ENCODE measurements at places on chromosomes 11 and 22. TPM values are rescaled to one million over a fixed set of nuclear protein-coding genes. Genes with fewer than 3 reads are reported as not detected.

DNA sequence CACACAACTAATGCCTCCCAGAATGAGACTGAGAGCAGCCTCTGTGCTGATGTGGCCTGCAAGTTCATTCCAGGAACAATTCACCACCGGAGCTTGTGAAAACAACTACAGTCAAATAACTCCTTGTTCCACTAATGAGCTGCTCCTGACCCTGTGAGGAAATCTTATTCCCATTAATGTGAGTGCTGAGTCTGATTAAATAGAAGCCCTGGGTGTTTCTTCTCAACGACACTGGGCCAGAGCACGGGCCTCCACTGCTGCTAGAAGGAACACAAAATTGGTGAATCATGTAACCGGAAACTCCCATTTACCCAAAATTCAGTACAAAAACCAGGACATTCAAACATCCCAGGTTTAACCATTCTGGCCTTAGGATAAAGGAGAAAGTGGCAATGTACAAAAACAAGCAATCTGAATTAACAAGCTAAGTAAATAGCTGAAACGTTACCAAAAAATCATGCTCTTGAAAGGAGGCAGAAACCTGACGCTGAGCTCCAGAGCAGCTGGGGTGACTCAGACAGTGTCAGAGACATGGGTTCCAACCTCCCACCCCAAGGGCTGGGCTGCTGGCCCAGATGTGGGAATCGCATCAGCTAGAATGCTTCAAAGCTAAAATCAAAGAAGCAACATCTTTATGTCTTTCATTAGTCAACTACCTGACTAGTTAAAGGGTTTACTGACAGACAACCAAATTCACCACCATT is 26.7 kb downstream of the SERGEF start:
- no peak for DNase-seq

RAB6A gene
- 77.2 TPM for total RNA-seq

DNA sequence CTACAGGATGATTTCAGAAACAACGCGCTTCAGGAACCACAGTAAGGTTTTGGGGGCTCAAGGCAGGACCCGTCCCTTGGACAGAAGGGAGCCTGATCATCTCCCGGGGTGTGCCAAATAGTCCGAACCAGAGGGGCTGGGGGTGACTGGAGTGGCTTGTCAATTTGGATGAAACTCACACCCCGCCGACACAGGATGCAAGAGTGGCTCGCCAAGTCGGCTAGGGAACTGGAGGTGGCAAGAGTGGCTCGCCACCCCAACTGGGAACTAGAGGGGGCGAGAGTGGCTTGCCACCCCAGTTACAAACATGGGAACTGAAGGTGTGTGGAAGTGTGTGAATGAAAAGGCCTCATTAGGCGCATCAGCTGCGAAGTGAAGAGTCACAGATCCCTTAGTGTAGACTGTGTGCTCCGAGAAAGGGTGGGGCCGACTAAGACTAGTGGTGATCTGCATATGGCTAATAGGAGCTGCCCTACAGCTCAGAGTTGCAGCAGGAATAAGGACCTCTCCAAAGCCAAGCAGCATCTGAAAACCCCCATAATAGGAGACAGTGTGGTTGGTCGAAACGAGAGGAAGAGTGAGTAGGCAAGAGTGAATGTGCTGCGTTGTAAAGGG is 26.6 kb upstream of the CPT1A start:
- no peak for DNase-seq

DNA sequence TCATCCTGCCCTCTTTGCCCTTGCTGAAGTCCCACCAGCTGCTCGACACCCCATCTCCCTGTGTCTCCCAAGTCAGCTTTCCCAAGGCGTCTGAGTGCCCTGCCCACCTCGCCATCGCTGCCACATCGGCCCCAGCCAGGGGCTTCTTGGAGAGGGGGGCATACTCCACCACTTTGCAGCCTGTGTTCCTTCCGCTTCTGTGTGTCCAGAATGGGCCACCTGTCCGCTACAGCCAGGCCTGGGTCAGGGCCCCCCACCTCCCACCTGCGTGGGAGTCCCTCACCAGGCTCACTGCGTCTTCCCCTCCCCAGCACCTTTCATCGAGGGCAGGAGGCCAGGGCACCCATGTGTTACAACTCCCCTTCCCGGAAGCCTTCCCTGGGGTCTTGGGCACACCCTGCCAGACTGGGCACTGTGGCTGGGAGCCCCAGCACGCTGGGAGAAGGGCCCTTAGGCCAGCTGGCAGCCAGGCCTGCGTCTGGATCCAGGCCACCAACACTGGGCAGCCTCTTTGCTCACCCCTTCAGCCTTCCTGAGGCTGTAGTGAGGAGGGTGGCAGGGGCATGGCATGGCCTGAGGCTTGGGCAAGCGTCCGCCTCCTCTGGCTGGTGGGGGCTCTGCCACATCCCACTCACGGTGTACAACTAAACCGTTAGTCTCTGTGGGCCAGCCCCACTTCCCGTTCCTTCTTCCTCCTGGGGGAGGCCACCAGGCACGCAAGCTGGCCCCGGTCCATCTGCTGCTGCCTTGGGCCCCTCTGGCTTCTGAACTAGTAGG is 13.4 kb downstream of the CPT1A start:
- no peak for DNase-seq

DNA sequence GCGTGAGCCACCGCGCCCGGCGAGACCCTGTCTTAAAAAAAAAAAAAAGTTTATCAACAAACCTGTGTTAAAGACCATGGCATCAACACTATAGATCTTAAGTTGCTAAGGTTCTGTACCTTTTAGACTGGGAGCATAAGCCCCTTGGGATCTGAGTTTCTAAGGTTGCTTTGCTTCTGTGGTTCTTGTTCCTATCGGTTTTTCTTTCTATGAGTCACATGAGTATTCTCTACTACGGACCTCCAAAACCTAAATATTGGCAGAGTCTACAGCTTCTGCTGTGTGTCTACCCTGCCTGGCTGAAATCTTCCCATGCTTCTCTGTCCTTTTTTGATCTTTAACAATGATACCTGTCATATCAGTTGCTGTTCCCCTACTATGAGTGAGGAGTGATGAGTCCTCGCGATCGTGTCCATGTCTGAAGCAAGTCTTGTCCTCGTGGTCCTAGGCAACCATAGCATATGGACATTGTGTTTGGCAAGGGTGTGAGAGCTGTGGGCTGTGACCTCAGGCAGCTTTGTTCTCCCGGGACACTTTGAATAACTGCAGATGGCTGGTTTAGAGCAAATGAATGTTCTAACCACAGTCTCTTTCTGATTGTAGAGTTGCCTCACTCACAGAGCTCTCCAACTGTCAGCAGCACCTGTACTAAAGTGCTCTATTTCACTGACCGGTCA is 9.0 kb upstream of the DLAT start:
- DNase-seq, result no peak

OR51B5 gene
- total RNA-seq, result 120 TPM

- peak; percentile 70 for DNase-seq
Measured at GRCh38 chr11:34358258-34358727, 483 bp upstream of the ABTB2 start.

OR2AT4 gene
- total RNA-seq, result 2.3 TPM

DNA sequence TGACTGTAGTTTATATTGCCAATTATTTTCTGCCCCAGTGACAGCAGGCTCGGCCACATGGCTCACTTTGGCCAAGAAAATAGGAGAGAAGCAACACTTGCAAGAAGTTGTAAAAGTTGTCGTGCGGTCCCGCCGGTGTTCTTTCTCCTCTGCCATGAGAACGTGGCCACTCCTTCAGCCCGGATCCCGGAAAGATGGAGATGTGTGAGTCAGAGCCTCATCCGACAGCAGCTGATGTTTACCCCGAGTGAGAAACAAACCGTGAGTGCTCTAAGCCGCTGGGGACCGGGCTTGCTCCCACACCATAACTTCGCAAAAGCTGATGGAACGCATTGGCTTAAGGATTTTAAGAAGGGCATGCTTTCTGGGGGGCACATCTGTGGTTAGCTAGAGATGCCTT is 157.0 kb downstream of the CACNA1I start:
- DNase-seq, result no peak

GRCh38 chr11:66465373-66466224 is 1.1 kb upstream of the PELI3 start:
- DNase-seq, result no peak

YPEL1 gene
- 0.54 TPM for total RNA-seq

DNA sequence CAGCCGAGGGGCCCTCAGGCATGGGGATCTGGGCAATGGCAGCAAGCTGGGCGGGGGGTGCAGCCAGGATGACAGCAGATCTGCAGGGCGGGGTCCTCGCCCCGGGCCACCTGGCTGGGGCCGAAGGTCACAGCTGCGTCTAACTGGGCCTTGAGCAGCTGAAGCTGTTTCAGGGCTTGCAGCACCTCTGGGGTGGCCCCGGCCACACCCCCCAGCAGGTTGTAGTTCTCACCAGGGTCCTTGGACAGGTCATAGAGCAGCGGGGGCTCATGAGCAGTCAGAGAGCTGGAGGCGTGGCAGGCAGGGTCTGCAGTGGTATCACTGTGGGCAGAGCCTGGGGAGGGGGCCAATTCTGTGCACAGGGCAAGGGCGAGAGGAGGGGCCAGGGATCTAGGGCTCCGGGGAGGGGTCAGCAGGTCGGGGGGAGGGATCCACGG is 2.8 kb downstream of the ARSA start:
- DNase-seq, result no peak

KDELR3 gene
- 10.6 TPM for total RNA-seq

MMP12 gene
- total RNA-seq, result not detected

- DNase-seq, result no peak
Measured at GRCh38 chr22:44979154-44979553, 30.7 kb downstream of the PHF21B start.

GRCh38 chr11:9817191-9817590 is 153.3 kb downstream of the SWAP70 start:
- DNase-seq, result no peak

DNA sequence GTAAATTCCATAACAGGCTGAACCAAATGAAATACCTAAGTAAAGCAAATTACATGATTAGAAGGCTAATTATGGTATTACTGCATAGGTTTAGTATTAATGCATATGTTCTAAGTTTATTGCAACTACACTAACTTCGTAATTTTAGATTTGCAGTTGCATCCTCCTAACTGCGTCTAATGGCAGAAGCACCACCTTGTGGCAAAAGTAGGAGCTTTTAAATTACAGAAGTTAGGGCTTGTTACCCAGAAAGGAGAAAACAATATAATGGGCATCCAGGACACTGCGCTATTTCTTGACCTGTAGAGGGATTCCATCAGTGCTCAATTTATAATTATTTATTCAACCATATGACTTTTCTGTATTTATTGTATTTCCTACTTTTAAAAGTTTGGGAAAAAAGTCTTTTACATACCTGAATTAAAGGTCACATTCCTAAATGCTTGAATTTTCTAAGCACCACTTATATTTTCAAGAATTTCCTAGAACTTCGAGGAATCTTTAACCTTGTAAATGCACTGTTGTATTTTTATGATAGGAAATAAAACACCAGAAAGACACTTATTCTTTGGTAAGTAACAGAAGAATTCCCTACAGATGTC is 16.3 kb upstream of the GPR83 start:
- no peak for DNase-seq

DNA sequence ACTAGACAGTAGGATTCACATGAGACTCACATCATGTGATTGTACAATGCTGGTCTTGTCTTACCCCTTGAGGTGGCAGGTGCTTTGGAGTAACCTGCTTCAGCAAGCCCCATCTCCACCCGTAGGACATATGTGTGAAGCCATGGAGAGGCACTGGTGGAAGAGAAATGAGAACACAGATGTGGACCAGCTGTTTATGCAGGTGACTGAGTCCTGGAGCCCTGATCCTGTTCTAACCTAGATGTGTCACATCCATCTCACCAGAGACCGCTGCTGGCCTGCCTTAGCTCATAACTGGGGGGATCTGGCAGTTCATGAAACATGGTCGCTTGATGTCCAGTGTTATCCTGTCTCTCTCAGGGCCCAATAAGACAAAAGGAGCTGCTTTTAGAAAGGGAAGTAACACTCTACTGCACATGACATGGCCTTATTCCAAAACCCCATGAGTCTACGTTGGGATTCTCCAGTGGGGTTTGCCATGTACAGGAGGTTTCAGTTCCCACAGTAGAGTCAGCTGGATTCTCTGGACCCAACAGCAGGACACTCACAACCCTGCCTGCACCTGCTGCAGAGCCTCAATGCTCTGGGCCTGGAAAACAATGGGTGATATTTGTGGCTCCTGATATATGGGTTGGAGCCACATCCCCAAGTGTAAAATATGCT is 62.0 kb downstream of the GGTLC2 start:
- no peak for DNase-seq

ELFN2 gene
- not detected for total RNA-seq

DNA sequence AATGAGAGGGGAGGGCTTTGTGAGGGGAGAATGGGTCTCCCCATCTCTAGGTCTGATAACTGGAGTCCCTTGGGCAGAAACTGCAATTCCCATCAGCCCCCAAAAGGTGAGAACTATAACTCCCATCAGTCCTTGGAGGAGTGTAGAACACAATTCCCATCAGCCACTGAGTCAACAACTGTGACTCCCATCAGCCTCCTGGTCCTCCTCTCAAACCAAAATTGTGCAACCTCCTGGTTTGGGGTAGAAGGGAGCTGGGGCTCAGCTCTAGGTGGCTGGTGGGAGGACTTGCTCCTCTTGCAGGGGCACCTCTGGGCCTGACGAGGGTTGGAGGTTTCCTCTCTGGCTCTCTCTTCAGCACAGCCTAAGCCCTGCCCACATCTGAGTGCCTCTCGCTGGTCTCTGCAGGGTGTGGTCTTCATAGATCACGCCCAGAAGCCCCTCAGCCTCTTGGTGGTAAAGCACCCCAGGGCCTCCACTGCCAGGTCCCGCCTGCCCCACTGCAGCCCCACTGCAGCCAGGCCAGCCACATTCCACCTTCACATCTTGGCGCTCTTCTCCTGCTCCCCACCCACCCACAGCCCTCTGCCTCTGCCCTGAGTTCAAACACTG is 18.5 kb downstream of the SLC22A12 start:
- peak; percentile 41 for DNase-seq

DNA sequence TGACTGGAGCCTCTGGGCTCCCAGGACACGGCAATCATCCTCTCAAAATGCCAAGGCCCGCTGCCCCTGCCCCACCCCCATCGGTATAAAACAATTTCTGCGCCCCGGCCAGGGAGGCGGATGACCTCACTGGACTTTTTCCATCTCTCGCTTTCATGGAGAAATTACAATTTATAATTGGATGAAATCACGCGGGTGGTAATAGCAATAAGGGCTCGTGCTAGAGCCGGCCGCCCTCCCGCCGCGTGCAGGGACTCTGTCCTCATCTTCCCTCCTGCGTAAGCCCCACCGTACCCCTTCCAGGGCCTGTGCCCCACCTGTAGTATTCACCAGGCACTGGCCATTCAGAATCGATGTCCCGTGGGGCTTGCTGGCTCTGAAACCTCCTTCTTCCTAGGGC is 64.5 kb downstream of the MACROD1 start:
- DNase-seq, result no peak
